Neural progenitor cell (in vitro differentiated cells): ENCODE measurements at places on chromosomes 3 and 15. TPM values are rescaled to one million over a fixed set of nuclear protein-coding genes. Genes with fewer than 3 reads are reported as not detected.

DNA sequence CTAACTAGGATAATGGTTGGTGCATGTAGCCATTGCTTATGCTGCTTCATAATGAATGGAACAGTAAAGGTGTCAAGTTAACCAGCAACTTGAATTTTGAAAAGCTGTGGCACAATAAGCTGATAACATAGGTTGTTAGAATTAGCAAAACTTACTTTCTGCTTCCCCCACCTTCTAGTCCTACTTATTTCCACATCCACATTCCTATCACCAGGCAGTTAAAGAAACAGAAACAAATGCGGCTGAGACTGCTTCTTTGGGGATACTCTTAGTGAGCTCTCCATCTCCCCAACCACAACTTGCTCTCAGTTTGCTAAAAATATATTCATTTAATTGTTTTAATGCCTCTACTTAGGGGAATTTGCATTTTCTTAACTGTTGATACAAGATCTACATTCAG lies 215.1 kb downstream of the TIGIT start:
- no peak for DNase-seq

DNA sequence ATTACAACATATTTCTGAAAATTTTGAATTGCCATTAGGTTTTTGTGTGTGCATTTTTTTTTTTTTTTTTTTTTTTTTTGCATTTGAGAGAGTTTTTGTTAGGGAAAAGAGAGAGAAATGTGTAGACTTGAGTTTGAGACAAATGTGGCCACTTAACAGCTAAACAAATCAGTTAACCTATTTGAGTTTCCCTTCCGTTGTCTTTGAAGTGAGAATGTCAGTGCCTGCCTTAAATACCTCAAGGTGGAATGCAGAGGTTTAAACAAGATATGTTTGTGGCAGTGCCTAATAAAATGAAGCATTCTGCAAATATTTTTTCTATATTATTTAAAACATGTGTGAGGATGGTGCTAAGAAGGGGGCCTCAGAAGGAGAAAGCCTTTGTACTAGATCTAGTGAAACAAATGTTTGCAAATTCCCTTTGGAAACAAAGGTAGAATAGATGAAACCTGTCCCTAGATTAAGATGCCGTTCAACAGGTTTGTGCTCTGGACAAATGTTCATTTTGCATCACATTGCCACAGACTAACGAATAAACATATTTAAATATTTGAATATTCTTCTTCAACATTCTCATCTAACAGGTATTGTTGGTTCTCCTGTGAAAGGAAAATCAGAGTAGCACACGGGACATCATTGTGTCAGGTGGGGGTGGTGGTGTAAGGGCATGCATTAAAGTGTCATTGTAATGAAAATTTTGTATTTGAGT lies 80.7 kb downstream of the SATB1 start:
- DNase-seq, result no peak

- no peak for DNase-seq
Measured at GRCh38 chr3:47410801-47411646, 30.2 kb downstream of the PTPN23 start.

- peak; percentile 62 for DNase-seq
Measured at GRCh38 chr15:30921781-30922479, 18.2 kb downstream of the FAN1 start.

DNA sequence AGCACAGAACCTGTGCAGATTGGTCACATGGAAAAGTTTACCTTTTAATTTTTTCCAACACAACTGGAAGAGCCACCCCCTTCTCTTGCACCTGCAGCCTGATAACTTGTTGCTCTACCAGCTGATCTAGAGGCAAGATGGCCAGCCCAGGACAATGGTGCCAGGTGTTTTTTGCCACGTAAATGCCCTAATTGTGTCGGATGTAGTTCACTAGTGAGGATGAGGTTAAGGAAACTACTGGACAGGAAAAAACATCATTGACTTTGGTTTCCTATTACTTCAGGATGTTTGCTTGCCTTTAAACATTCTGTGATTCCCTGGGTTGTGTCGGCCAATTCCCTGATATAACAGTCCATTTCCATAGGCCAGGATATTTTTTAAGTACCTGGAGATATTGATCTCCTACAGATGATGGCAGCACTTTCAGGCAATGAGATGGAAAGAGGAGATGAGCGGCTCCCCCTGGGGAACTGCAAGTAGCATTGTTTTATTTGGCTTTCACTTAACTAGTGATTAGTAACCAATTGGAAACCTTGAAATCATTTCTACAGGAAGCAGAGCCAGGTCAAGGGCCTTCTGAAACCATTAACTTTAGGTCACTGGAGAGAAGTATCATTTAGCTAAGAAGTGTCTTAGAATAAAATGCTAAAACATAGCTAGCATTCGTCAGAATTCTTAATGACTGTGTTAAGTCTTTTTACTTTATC lies 72.5 kb downstream of the OSBPL10 start:
- no peak for DNase-seq

DNA sequence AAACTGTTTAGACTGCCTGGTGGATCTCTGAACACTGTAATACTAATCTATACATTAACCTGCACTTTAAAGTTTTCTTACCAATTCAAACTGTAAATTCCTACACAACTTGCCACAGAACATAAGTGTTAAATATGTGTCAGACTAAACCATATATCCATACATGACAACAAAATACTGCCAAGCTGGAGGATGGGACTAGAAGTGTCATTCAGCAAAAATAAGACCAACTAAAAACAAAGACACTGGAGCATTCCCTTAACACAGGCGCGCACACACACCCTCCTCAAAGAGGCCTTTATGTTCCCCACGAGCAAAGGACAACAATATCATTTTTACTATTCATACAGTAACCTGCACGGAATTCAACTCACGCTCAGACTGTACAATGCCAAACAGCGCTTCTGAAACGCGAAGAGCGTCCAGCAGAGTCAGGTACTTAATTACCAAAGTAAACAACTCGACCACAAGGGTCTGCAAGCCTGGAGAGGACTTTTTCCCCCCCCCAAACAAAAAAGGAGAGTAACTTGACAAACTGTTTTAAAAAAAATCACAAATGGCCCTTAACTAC lies 1.1 kb downstream of the DCUN1D1 start:
- DNase-seq, result peak; percentile 30

DNA sequence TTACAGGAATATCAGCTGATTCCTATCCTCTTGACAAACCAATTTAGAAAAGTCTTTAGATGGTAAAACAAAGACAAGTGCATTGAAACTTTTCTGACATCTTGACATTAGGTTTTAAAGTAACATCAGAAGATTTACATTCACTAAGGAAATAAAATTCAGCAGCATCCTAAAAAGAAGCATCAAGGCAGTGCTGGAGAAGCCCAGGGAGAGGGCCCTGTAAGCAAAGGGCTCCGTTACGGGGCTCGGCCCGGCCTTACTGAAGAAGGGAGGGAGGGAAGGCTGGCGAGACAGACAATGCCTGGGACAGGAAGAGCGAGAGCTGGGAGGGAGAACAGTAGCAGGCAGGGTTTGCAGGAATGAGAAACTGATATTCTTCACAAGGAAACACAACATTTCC lies 39.3 kb downstream of the RUBCN start:
- DNase-seq, result no peak

- no peak for DNase-seq
Measured at GRCh38 chr15:85073556-85074194, 92.0 kb downstream of the PDE8A start.

- DNase-seq, result no peak
Measured at GRCh38 chr3:195766671-195767070, 45.1 kb downstream of the MUC4 start.

GRCh38 chr3:130548356-130548755 lies 31.4 kb downstream of the COL6A6 start:
- DNase-seq, result no peak

DNA sequence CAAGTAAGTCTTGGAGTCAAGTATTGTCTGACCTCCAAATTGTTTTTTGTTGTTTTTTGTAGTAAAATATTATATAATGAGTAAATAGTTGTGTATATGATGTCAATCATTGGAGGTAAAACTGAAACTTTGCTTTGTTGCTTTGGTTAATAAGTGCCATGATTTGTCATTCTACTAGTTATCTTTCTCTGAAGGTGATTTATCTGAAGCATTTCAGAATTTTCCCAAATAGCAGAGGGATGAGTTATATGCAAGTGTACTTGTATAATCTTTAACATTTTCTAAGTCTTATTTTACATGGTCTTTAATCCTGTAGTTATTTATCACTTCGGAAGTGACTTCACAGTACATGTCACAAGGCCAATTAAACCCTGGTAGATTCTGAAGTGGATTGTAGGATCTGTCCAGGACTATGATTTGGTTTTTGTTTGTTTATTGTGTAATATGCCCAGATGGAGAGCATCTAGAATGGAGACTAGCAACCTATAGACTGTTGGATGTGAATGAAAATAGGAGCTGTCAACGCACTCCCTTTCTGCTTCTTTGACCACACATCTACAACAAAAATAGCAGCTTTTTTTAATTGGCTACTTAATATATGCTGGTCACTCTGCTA lies 93.1 kb upstream of the SAMMSON start:
- no peak for DNase-seq

- no peak for DNase-seq
Measured at GRCh38 chr3:142929890-142930289, 33.6 kb downstream of the PAQR9 start.

DNA sequence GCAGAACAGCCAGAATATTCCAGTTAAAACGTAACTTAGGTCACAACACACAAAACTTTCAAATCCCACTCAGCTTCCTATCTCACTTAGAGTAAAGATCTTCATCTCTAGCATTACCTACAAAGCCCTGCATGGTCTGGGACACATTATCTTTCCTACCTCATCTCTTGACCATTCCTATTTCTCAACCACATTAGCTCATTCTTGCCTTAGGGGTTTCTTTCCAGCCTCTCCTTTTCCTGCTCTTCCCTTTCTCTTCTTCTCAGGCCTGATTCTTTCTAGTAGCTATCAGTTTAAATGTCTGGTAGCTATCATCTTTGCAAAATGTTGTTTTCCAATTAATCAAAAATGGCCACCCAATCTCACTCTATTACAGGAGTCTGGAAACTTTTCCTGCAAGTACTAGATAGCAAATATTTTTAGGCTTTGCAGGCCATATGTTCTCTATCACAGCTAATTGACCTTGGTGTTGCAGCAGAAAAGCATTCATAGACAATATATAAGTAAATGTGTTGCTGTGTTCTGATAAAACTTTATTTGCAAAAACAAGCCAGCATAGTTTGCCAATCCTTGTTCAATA lies 15.1 kb upstream of the CBLB start:
- DNase-seq, result no peak

DNA sequence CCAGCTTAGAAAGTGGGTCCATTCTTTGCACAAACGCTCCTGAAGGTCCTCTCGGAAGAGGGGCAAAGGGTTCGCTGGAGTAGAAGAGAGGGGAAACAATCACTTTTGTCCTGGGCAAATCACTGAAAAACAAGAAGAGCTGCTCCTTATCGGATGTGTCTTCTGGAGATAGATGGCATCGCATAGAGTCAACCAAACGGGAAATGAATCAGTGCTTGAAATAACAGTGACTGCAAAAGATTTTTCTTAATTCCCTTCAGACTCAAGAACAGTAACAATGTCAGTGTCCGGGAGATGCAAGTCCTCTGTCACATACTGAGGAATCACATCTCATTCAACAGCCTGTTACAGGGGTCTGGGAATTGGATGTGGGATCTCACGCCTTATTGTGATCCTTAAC lies 78.8 kb upstream of the PCSK6 start:
- no peak for DNase-seq

GRCh38 chr15:89556413-89557262 lies 18.6 kb upstream of the TICRR start:
- DNase-seq, result peak; percentile 85

- no peak for DNase-seq
Measured at GRCh38 chr3:52405601-52406110, 39.2 kb downstream of the SEMA3G start.

The TGM5 gene
- not detected in 2 replicates for total RNA-seq

The GOLGA6B gene
- not detected in 2 replicates for total RNA-seq

The CCDC13 gene
- 1.1 TPM in 1 of 2 replicates, not detected in the other for total RNA-seq

The DGKG gene
- total RNA-seq, result 0.22 and 0.37 TPM in 2 replicates

The PLSCR1 gene
- total RNA-seq, result 16.8 and 23.9 TPM in 2 replicates

The MB21D2 gene
- 11.3 and 15.1 TPM in 2 replicates for total RNA-seq
